ENCODE measurements at places on chromosomes 4 and X. TPM values are rescaled to one million over a fixed set of nuclear protein-coding genes. Genes with fewer than 3 reads are reported as not detected.

The UCP1 gene
- not detected for total RNA-seq

The CNOT6L gene
- total RNA-seq, result 64.7 TPM

The ADH1C gene
- 43.5 TPM for total RNA-seq

The GPR173 gene
- total RNA-seq, result 7.6 TPM

DNA sequence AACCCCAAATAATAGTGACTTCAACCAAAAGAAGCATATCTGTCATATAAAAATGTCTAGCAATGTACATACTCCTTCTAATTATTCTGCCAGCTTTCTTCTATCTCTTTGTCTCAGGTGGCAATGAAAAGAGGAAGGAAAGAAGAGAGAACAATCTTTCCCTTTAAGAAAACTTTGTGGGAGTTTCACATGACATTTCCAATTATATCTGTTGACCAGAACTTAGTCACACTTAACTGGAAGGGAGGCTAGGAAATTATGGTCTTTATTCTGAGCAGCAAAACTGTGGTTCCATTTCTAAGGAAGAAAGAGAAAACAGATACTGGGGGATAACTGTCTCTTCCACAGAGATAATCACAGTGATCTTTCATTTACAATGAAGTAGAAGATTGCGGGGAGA is 12.9 kb upstream of the MAOA start:
- DNase-seq, result no peak

DNA sequence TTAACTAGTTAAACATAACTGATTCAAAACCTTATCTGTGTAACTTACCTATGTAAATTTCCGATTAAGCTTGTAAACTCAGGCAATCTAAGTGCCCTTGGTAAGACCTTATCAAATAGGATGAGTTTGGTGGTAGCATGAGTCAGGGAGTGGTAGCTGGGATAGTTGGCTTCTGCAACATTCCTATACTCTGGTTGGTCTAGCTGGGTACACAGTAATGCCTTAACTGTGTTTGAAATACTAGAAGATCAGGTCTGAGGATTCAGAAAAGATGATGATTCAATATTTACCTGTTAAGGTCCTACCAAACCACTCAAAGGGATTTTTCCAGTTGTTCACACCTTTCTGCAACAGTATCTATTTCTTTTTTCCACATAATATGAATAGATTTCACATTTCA is 5.3 kb downstream of the YIPF7 start:
- no peak for DNase-seq

- no peak for DNase-seq
These were observed 566.2 kb downstream of the RAPGEF2 start for GRCh38 chr4:159669094-159669493.

GRCh38 chr4:6229671-6230501 is 29.5 kb upstream of the JAKMIP1 start:
- no peak for DNase-seq

GRCh38 chrX:132714913-132715312 is 226.1 kb upstream of the MBNL3 start:
- DNase-seq, result no peak

- no peak for DNase-seq
These were observed 97.0 kb downstream of the MID1IP1 start for GRCh38 chrX:38898261-38898660.
